RWPE2 (cell line): ENCODE measurements at places on chromosomes 7 and 10.

- no peak for DNase-seq
Observed at GRCh38 chr7:143484119-143484518, 6.4 kb downstream of the TAS2R41 start.

GRCh38 chr7:41048771-41049170 lies 654.1 kb downstream of the INHBA start:
- no peak for DNase-seq

- DNase-seq = no peak
Observed at GRCh38 chr10:42878821-42879195, 96.2 kb downstream of the BMS1 start.

- peak; percentile 33 for DNase-seq
Observed at GRCh38 chr7:27122077-27122910, 8.3 kb downstream of the HOXA4 start.

- DNase-seq = no peak
Observed at GRCh38 chr10:3836222-3836820, 51.3 kb upstream of the KLF6 start.

GRCh38 chr7:117916309-117916708 lies 43.1 kb upstream of the CTTNBP2 start:
- DNase-seq = no peak

DNA sequence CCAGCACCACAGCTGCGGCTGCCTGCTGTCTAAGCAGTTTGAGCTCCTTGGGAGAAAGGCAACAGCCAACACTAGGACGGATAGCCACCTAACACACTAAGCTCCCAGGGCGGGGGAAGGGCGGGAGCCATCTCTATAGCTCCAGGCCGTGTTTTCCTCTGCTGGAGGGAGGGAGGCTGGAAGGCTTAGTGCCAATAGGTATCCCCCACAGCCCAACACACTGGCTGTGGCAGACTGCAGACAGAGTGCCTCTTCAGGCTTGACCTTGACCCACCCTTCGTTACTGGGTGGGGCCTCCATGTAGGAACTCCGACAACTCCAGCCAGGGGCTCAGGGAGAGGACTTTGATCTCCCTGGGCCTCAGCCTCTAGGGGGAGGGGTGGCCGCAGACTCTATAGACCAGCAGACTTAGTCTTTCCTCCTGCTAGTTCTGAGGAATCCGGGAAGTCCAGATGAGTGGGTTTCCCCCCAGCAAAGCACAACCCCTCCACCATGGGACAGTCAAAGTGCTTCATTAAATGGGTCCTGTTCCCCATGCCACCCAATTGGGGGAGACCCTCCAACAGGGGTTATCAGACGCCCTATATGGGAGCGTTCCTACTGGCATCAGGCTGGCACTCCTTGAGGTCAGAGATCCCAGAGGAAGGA lies 314.4 kb upstream of the MKI67 start:
- DNase-seq = no peak

DNA sequence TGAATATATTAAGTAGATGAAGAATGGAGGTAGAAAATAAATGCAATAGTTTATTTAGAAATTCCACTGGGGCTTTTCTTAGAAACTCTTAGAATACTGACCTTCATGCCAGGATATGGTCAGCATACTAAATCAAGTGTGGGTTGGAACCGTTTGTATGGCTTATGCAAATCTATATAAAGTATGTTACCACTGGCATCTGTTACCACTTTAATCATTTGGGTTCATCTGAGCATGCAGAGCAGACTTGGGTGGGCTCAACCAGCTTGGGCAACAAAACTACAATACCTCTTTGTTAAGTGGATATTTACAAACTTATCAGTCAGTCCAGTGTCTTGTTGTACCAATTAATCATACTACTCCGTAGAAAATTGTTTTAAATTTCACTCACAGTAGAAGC lies 125.8 kb downstream of the CRPPA start:
- DNase-seq = no peak

- peak; percentile 97 for DNase-seq
Observed at GRCh38 chr7:16753102-16753931, at the start of gene TSPAN13. TSS of gene TSPAN13 (plus strand) at chr7:16753755. CDS start at chr7:16753968, 213 bp downstream.

DNA sequence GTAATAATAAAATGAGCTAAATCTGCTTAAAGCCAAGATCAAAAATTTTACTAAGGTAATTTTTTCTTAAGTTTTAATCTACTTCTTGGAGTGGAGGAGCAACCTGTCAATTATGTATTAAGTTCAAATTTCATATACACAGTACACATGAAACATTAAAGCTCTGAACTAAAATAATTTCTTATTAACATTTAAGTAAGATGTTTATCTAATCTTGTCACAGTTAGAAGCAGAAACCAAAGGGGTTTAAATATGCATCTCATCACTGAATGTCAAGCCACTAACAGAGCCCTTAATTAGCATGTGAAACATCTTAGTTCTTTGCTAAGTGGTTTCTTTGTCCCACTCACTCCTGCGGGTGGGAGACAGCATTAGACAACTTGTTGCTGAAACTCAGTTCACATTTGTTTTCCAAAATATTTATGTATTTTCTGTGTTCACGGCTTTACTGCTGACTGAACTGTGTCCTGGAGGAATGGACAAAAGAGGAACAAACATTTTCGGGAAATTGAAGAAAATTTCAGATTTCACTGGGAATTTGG lies 130.9 kb upstream of the MBL2 start:
- no peak for DNase-seq

- no peak for DNase-seq
Observed at GRCh38 chr10:101668566-101668965, 26.4 kb downstream of the FBXW4 start.
